ENCODE measurements at places on chromosomes 13 and 19. TPM values are rescaled to one million over a fixed set of nuclear protein-coding genes. Genes with fewer than 3 reads are reported as not detected.

DNA sequence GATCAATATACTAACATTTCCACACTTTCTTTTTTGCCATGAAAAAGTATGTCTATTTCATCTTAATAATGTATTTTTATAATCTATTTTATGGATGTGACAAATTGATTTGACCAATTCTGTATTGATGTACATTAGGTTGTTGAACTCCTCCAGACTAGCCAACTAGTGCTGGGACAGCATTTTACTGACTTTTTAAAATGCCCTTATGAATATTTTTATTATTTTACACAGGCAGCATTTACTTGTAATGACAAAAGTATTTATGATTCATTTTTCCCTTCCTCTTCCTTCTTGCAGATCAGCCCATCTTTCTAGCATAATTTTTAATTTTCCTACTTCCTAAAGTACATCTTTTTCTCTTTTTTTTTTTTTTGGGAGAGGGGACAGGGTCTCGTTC, 918 bp upstream of the FUZ start:
- H3K36me3 ChIP-seq: no peaks in the 10 kb centered on the region
- H3K4me3 ChIP-seq: peak overlapping the region; percentile 86
- DNase-seq: no peak
- no peaks in the 10 kb centered on the region for H3K27me3 ChIP-seq
- peaks cover 25% of the 10 kb centered on the region for H3K4me1 ChIP-seq

DNA sequence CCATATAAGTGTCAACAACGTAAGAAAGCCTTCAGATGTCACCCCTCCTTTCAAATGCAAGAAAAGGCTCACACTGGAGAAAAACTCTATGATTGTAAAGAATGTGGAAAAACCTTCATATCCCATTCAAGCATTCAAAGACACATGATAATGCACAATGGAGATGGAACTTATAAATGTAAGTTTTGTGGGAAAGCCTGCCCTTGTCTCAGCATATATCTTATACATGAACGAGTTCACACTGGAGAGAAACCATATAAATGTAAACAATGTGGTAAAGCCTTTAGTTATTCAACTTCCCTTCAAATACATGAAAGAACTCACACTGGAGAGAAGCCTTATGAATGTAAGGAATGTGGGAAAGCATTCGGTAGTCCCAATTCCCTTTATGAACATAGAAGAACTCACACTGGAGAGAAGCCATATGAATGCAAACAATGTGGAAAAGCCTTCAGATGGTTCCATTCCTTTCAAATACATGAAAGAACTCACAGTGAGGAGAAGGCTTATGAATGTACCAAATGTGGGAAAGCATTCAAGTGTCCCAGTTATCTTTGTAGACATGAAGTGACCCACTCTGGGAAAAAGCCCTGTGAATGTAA, 11.1 kb downstream of the ZNF844 start:
- H3K4me1 ChIP-seq: no peaks in the 10 kb centered on the region
- H3K36me3 ChIP-seq: peaks cover 31% of the 10 kb centered on the region
- no peak overlapping the region for H3K27ac ChIP-seq
- DNase-seq: no peak

DNA sequence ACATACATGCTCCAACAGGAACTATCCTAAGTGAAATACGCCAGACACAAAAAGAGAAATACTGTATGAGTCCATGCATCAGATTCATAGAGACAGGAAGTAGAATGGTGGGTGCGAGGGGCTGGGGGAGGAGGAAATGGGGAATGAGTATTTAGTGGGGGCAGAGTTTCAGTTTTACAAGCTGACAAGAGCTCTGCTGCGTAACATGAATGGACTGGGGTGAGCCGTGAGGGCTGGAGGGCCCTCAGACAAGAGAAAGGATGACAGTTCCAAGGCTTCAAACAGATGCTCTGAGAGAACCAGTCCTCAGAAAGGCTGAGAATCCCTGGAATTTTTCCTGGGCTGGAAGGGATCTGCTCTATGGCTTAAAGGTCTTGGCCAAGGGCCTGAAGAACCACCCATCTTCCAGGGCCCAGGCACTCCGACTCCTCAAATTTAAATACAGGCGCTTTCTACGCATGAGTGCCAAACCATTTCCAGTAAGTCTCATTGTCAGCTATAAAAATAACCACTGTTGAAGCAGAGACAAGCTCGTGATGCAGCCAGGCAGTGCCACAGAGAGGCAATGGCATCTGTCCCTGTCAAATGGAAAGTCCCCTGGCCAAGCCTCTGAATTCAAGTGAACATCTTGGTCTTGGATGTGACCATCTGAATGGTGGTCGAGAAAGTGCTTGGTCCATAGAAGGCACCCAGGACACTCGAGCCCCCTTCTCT, 17.5 kb downstream of the KLF2 start:
- no peak overlapping the region for H3K27ac ChIP-seq
- no peak overlapping the region for H3K4me3 ChIP-seq
- peak; percentile 66 for DNase-seq
- no peaks in the 10 kb centered on the region for H3K27me3 ChIP-seq

GRCh38 chr19:38842439-38843174, 7.2 kb downstream of the HNRNPL start:
- no peak overlapping the region for H3K27ac ChIP-seq
- no peak overlapping the region for H3K4me3 ChIP-seq
- DNase-seq: no peak
- no peaks in the 10 kb centered on the region for H3K27me3 ChIP-seq

The STOML3 gene
- total RNA-seq: not detected

DNA sequence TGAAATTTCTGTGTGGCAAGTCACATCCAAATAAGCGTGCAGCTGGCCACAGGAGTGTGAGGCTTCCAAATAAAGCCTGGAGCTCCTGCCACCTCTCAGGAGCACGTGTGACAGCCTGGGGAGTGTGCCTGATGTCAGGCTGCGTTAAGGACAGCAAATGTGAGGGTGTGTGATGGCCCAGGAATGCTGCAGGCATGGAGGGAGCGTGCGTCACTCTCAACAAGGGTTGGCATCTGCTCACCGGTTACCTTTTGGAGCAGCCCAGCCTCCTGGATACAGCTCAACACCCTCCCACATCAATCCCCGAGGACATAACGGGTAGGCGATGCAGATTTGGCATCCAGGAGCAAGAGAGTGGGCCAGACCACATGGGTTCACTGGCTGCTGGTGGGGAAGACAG, 19.0 kb downstream of the NUMBL start:
- H3K27ac ChIP-seq: no peak overlapping the region
- no peak overlapping the region for H3K4me3 ChIP-seq
- no peaks in the 10 kb centered on the region for H3K27me3 ChIP-seq

- no peak overlapping the region for H3K4me3 ChIP-seq
- peak overlapping the region; percentile 3 for H3K27ac ChIP-seq
- H3K36me3 ChIP-seq: no peaks in the 10 kb centered on the region
- H3K27me3 ChIP-seq: no peaks in the 10 kb centered on the region
- H3K4me1 ChIP-seq: peaks cover 10% of the 10 kb centered on the region
Observed at GRCh38 chr13:110546926-110547325, 14.6 kb downstream of the RAB20 start.

GRCh38 chr13:32125221-32125689, 93.7 kb downstream of the FRY start:
- no peak for DNase-seq
- no peaks in the 10 kb centered on the region for H3K36me3 ChIP-seq
- H3K27ac ChIP-seq: no peak overlapping the region
- no peaks in the 10 kb centered on the region for H3K27me3 ChIP-seq
- H3K4me1 ChIP-seq: peaks cover 3% of the 10 kb centered on the region

The NCR1 gene
- total RNA-seq: not detected

DNA sequence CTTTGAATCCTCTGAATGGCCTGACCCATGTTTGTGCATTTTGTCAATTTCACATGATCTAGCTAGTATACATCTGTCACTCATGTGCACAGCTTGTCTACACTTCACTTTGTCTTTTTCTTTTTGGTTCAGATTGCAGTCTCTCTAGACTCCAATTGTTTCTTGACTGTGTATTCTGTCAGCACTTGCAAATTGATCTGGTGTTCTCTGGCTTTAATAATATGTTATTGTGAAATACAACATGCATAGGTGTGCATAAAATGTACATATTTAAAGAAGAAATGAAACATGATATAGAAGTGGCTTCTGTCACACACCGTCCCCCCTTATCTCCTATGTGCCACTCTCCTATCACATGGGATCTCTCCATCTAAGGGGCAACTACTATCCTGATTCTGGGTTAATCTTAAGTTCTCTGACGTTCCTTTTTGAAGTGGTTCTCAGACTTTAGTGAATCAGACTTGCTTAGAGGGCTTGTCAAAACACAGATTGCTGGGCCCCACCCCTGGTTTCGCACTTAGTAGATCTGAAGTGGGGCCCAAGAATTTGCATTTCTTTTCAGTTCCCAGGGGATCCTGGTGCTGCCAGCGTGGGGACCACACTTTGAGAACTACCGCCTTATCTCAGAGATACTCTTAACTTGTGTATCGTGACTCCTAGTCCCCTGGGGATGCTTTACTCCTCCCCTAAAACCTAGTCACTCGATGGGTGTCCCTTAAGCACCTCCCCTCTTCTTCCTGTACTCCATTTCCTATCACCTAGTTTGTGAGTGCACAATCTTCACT, 5.8 kb downstream of the KRTDAP start:
- H3K27me3 ChIP-seq: no peaks in the 10 kb centered on the region
- no peaks in the 10 kb centered on the region for H3K36me3 ChIP-seq
- no peak overlapping the region for H3K27ac ChIP-seq
- H3K4me1 ChIP-seq: no peaks in the 10 kb centered on the region

GRCh38 chr13:52085421-52085820, 43.5 kb downstream of the NEK5 start:
- peak; percentile 49 for DNase-seq
- no peaks in the 10 kb centered on the region for H3K27me3 ChIP-seq
- H3K36me3 ChIP-seq: no peaks in the 10 kb centered on the region
- H3K4me3 ChIP-seq: no peak overlapping the region
- H3K4me1 ChIP-seq: no peaks in the 10 kb centered on the region

DNA sequence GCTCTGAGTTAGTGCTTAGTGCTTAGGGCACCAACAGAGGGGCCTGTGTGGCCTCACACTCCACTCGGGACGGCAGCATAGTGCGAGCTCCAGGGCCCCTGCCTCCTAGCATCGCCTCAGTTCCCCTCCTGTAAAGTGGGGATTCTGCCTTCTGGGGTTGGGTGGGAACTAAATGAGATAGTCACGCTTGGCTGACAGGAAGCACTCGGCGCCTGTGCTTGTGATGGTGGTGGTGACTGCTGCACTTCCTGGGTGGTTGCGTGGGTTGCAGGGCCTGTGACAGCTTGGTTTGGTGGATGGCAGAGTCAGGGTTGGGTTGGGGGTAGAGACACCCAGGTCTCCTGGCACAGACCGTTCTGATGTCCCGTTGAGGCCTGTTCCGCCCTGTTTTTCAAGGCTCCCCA, 7.7 kb downstream of the PLEKHF1 start:
- H3K27ac ChIP-seq: no peak overlapping the region
- H3K4me3 ChIP-seq: no peak overlapping the region
- peaks cover 6% of the 10 kb centered on the region for H3K4me1 ChIP-seq

DNA sequence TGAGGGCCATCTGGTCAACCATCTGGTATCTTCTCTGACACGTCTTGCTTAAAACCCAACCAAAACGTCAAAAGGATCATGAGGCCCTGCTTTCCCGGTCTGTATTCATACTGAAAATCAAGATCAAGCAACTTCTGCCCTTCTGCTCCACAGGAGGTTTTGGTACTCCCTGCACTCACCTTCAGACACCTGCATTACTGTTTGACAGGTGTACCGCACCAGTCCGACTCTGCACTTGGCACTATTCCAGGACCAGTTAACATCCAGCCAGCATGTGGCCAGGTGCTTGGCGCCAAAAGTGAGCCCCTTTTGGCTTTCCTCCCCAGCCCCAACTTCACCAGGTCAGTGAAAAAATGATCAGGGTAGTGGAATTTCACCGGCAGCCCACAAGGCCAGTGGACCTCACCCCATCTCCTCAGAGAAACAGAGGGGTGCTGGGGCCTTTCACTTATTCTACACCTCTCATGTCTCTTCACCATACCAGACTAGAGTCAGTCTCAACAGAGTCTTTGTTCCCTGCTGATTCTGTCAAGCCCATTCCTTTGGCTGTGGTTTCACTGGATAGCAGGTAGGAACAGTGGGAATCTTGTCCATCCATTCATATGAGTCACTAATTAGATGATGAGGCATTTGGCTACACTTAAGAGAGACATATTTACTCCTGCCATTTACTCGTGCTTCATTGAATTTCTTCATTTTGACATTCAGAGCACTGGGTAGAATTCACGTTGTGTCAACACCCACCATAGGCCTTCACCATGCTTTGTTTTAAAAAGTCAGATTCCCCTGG, 85.3 kb downstream of the ZNF726 start:
- H3K4me1 ChIP-seq: no peaks in the 10 kb centered on the region
- no peaks in the 10 kb centered on the region for H3K27me3 ChIP-seq

DNA sequence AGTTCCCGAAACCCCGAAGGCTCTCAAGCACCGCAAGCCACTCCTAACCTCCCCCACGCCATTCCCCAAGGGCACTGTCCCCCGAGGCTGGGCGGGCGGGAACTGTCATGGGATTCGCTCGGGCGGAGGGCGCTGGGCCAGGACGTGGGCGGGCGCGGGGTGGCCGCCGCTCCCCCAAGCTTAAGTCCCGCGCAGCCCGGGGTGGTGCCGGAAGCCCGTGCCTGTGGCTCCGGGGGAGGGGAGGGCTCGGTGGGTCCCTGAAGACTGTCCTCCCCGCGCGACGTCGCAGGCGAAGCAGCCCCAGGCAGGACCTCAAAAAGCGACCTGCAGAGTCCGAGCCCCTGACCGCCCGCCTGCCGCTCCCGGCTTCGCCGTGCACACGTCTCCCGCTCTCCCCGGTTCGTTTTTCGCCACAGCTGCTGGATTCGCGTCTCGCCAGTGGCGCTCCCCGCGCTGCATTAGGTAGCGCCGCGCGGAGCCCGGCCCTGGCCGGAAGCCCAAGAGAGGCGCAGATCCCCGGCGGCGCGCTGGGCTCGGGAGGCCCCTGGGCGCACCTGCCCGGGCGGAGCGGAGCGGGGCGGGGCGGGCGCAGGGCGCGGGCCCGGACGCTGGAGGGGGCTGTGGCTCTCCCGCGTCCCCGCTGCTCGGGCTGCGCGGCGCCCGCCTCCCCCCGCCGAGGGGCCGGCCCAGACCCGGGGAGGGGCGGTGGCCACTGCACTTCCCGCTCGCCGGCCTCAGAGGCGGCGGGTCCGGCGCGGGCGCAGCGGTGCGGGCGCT, at the start of gene FARP1:
Gene FARP1 (plus strand): TSS at position 715 of the 777 bp plus-strand sequence. CDS start 70,149 bp downstream, outside the sequence.
- H3K27ac ChIP-seq: peak within 1 kb of the TSS; percentile 61
- no peaks in the 10 kb centered on the region for H3K27me3 ChIP-seq
- peak; percentile 41 for DNase-seq
- H3K4me3 ChIP-seq: peak within 1 kb of the TSS; percentile 82

GRCh38 chr19:38265213-38265861, 964 bp downstream of the SPINT2 start:
- no peak overlapping the region for H3K4me3 ChIP-seq
- no peak overlapping the region for H3K27ac ChIP-seq
- no peak for DNase-seq
- H3K27me3 ChIP-seq: no peaks in the 10 kb centered on the region
- no peaks in the 10 kb centered on the region for H3K36me3 ChIP-seq

The OR7G2 gene
- total RNA-seq: not detected

GRCh38 chr13:27921421-27921960, 1.7 kb downstream of the PDX1 start:
- H3K27ac ChIP-seq: no peak overlapping the region
- H3K4me1 ChIP-seq: peaks cover 4% of the 10 kb centered on the region
- H3K36me3 ChIP-seq: no peaks in the 10 kb centered on the region

- peaks cover 7% of the 10 kb centered on the region for H3K4me1 ChIP-seq
- no peaks in the 10 kb centered on the region for H3K27me3 ChIP-seq
- DNase-seq: no peak
Observed at GRCh38 chr19:46809534-46810272, 21.3 kb upstream of the SLC1A5 start.

Measured in astrocyte (in vitro differentiated cells and primary cell).